Stimulated activated memory B cell treated with anti-CD40 and anti-IgM and Interleukin-4, amounts not matched to agents 10 μg/mL and 1 μg/mL and 100 μg/mL, for 72 hours (primary cell): ENCODE measurements at places on chromosomes 3 and 15.

GRCh38 chr15:90496791-90497190 lies 32.9 kb upstream of the CRTC3 start:
- ATAC-seq, result no peak

- no peak for ATAC-seq
Observed at GRCh38 chr3:170033489-170033888, 4.3 kb upstream of the GPR160 start.

- no peak for ATAC-seq
Observed at GRCh38 chr3:107512108-107512507, 10.7 kb upstream of the BBX start.

DNA sequence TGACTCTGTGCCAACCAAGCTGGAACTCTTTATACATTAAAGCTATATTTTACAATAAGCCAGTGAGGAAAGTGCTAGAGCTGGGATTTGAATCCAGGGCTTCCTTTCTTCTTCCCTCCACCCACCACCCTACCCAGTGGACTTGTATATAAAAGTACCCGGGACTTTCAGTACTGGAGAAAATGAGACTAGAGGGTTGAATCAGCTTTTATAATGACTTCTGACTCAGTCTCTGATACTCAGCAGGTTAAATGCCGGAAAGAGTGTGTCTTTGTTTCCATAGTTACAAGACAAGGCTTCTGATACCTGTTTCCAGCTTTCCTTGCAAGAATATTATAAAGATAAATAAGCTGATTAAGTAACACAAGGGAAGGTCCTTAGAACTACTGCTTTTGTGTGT lies 80.9 kb downstream of the FRMD4B start:
- ATAC-seq, result no peak

DNA sequence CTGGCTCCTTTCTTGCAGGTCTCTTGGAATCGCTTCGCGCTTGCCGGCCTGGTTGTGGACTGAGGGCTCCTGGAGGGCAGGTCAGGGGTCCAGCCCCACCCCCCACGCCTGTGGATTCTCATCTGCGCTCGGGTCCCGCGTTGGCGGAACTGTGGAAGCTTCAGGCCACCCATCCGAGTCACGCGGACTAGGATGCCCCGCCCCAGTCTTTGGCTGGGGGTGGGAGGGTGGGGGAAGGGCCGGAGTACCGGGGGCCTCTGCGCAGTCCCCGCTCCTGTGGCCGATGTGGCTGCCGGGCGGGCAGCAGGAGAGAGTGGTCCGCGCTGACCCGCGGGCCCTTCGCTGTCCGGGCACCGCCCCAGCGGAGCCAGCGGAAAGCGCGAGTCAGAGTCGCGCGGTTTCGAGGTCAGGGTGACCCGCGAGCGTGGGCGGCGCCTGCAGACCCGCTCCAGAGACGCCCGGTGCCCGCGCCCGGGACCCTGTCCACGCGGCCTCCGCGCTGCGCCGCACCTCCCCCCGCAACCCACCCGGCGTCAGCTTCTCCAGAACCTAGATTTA lies 114.2 kb downstream of the KLF13 start:
- peak; percentile 36 for ATAC-seq

- ATAC-seq, result peak; percentile 57
Observed at GRCh38 chr3:128447561-128448013, 19.1 kb downstream of the DNAJB8 start.

GRCh38 chr3:193857996-193858395 lies 265.0 kb downstream of the OPA1 start:
- no peak for ATAC-seq
